ENCODE measurements at places on chromosomes 3 and 15. TPM values are rescaled to one million over a fixed set of nuclear protein-coding genes. Genes with fewer than 3 reads are reported as not detected.

DNA sequence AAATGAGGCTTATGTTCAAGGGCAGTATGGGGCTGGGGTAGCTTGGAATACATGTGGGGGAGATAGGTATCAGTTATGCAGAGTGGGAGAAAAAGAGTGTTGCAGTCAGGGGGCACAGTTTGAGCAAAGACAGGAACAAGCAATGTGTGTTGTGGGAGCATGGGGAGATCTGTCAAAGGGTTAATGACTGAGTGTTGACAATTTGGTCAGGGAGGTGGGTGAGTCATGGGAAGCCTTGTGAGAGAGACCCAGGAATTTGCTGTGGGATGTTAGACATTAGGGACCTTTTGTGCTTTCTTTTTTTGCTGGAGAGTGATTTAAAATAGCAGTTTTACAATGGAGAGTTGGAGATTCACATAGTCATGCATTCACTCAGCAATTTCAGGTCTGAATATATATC is 221.6 kb upstream of the NR2E3 start:
- DNase-seq, result no peak
- H3K36me3 ChIP-seq, result no peaks in the 10 kb centered on the region
- no peaks in the 10 kb centered on the region for H3K27me3 ChIP-seq
- H3K4me3 ChIP-seq, result no peak overlapping the region

- peaks cover 2% of the 10 kb centered on the region for H3K4me1 ChIP-seq
- H3K27ac ChIP-seq, result no peak overlapping the region
- H3K27me3 ChIP-seq, result no peaks in the 10 kb centered on the region
- no peak overlapping the region for H3K4me3 ChIP-seq
Observed at GRCh38 chr15:38506997-38507396, 53.1 kb downstream of the FAM98B start.

GRCh38 chr3:124786511-124787241 is 56.4 kb downstream of the UMPS start:
- peak overlapping the region; percentile 77 for H3K27ac ChIP-seq
- H3K36me3 ChIP-seq, result no peaks in the 10 kb centered on the region
- no peak overlapping the region for H3K4me3 ChIP-seq
- peaks cover 19% of the 10 kb centered on the region for H3K4me1 ChIP-seq
- H3K27me3 ChIP-seq, result no peaks in the 10 kb centered on the region
- peak; percentile 42 for DNase-seq

- no peaks in the 10 kb centered on the region for H3K36me3 ChIP-seq
- no peaks in the 10 kb centered on the region for H3K4me1 ChIP-seq
- no peak overlapping the region for H3K27ac ChIP-seq
- no peaks in the 10 kb centered on the region for H3K27me3 ChIP-seq
- no peak overlapping the region for H3K4me3 ChIP-seq
Observed at GRCh38 chr3:135878501-135878900, 87.0 kb upstream of the PPP2R3A start.

DNA sequence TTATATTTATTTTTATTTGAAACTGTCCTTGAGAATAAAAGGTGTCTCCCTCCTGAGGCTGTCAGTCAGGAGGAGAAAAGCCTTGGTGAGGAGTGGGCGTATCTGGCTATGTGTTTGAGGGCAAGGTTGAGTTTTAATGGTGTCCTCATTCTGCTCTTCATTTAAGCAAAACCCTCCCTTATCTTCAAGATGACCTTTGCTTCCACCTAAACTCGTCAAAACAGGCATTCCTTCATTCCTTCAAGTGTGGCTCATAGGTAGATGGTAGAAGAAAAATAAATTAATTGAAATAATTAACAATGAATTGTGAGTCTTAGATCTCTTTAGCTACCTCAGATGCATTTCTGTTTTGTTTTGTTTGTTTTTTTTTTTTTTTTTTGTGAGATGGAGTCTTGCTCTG is 39.4 kb upstream of the ATOSA start:
- H3K27ac ChIP-seq, result no peak overlapping the region
- no peaks in the 10 kb centered on the region for H3K4me1 ChIP-seq
- no peaks in the 10 kb centered on the region for H3K27me3 ChIP-seq
- no peaks in the 10 kb centered on the region for H3K36me3 ChIP-seq
- no peak overlapping the region for H3K4me3 ChIP-seq
- DNase-seq, result no peak

Gene TEX55
- not detected for total RNA-seq

Gene GMPPB
- 37.4 TPM for total RNA-seq

GRCh38 chr3:101806491-101806890 is 27.5 kb downstream of the NXPE3 start:
- H3K4me3 ChIP-seq, result no peak overlapping the region
- H3K36me3 ChIP-seq, result no peaks in the 10 kb centered on the region
- H3K27ac ChIP-seq, result no peak overlapping the region
- peaks cover 2% of the 10 kb centered on the region for H3K4me1 ChIP-seq
- DNase-seq, result no peak

Gene GP9
- not detected for total RNA-seq

GRCh38 chr15:71272932-71273331 is 157.7 kb downstream of the THSD4 start:
- no peak for DNase-seq
- no peak overlapping the region for H3K4me3 ChIP-seq
- no peak overlapping the region for H3K27ac ChIP-seq
- H3K4me1 ChIP-seq, result no peaks in the 10 kb centered on the region
- no peaks in the 10 kb centered on the region for H3K27me3 ChIP-seq

DNA sequence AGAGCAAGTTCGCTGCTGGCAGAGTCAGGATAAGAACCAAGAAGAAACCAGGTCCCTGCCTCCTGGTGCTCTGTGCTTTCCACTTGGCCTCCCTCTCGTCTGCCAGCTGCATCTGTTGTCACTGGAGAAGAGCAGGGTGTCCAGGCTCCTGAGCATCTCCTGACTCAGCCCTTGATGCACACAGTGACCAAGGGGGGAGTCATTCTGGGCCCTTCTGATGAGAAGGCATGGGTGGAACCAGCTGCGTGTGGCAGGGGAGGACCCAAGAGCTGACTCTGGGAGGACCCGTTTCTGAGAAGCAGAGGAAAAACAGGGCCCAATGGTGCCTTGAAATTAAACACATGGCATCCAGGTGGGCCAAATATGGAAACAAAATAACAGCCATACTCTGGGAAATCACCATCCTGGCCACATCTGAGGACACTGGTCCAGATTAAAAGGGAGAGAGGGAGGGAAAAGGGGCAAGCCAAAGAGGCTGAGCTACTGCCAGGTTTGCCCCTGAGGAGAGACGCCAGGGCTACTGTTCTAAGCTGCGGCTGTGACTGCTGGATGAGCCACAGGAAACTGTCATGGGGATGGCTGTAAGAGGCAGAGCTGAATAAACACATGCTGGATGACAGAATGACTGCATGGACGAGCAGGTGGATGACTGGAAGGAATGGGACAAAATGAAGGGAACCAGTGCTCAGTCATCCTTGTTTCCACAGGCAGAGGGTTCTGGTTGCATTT is 58.1 kb upstream of the CA12 start:
- no peaks in the 10 kb centered on the region for H3K27me3 ChIP-seq
- H3K4me1 ChIP-seq, result peaks cover 6% of the 10 kb centered on the region
- H3K36me3 ChIP-seq, result no peaks in the 10 kb centered on the region
- no peak overlapping the region for H3K27ac ChIP-seq
- DNase-seq, result no peak

Gene CACNA1D
- total RNA-seq, result 35.7 TPM

DNA sequence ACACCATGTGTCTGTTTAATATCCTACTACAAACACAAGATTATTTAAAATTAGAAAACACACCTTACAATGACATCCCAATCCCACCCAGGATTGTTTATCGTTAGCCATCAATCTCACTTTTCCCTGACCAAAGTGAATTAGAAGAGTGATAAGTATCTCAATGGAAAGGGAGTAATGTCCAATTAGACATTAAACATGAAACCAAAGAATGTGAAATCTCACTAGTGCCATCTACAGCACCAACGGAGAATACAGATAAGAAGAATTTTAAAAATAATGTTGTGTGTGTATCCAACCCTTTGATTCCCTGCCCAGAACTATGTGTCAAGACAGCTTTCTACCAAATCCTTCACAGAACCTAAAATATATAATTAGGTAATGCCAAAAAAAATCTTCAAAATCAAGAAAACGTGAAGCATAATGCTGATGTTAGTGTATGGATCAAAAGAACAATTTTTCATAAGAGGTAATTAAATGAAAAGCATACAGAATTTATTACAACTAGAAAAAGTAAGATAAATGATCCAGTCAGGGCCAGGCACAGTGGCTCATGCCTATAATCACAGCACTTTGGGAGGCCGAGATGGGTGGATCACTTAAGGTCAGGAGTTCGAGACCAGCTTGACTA is 64.2 kb downstream of the SCAPER start:
- H3K36me3 ChIP-seq, result no peaks in the 10 kb centered on the region
- DNase-seq, result no peak
- H3K4me3 ChIP-seq, result no peak overlapping the region
- no peaks in the 10 kb centered on the region for H3K27me3 ChIP-seq

DNA sequence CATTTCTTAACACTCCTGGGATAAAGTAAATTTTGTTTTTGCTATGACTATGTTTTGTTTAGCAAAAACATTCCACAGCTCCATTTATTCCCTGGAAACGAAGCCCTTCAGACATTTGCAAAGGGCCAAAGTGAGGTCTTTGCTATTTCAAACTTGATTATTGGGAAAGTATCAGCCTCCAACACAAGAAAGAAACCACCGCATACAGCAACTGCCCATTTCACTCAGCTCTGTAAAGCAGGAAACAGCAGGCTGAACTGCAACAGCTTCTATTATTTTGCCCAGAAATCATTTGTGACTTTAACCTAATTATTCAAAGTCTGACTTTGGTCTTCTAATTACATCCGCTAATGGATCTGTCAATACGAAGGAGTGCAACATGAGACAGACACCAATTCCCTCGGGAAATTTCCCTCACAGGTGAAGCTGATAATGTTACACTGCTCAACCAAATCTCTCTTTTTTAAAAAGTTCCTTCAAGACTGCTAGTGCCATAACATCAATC is 72.1 kb downstream of the RFTN1 start:
- no peaks in the 10 kb centered on the region for H3K36me3 ChIP-seq
- no peak for DNase-seq
- no peak overlapping the region for H3K4me3 ChIP-seq
- H3K4me1 ChIP-seq, result no peaks in the 10 kb centered on the region
- H3K27ac ChIP-seq, result peak overlapping the region; percentile 15
- H3K27me3 ChIP-seq, result no peaks in the 10 kb centered on the region

Gene PRR23A
- total RNA-seq, result not detected

DNA sequence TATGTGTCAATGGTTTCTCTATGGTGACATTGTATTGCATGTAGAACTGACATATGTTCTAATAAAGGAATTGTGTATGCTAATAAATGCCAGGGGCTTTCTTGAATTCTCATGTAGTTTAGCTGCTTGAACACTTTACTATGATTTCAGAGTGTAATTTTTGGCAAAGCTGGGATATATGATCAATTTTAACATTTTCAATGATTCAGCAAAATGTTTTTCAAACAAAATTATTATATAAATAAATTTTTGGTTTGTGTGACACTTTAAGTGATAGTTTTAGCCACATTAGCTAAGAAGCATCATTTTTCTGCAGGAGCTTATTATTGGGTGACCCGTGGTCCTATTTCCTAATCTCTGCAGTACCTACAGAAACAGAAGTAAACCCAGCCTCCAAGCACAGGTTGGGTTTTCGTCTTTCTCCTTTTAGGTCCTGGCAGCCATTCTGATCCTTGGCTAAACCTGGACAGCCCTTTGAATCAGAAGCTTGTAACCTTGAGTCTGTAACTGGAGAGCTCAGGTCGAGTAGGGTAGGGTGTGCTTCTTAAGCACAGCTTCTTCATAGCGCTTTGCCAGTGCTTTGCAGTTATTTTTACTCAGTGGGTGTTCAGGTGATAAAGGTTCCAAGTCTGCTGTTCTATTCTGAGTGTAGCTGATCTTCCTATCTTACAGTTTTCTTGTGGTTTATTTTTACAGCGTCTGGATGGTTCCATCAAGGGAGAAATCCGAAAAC is 74.2 kb downstream of the CHD2 start:
- peaks cover 66% of the 10 kb centered on the region for H3K36me3 ChIP-seq
- no peak overlapping the region for H3K27ac ChIP-seq

- no peaks in the 10 kb centered on the region for H3K27me3 ChIP-seq
- no peak for DNase-seq
- no peaks in the 10 kb centered on the region for H3K36me3 ChIP-seq
- no peak overlapping the region for H3K4me3 ChIP-seq
- peak overlapping the region; percentile 34 for H3K27ac ChIP-seq
Observed at GRCh38 chr3:188345223-188345622, 191.3 kb downstream of the LPP start.

DNA sequence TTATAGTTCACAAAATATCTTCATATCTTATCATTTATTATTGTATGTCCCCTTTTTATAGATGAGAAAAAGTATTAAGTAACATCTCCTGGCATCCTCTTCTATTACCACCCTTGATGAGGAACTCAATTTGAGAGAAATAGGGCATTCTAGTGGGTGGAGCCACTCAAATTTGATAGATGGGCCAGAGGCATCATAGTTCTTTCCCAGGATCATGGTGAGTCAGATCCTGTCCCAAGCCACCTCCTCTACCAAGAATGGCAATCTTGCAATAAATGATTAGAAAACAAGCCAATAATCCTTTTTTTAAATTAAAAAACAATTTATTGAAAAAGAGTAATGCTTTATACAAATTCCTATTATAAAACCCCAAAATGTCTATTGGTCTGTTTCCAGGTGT is 16.8 kb downstream of the CLDN1 start:
- no peaks in the 10 kb centered on the region for H3K27me3 ChIP-seq
- no peak for DNase-seq
- no peak overlapping the region for H3K4me3 ChIP-seq
- H3K36me3 ChIP-seq, result no peaks in the 10 kb centered on the region
- H3K27ac ChIP-seq, result no peak overlapping the region

DNA sequence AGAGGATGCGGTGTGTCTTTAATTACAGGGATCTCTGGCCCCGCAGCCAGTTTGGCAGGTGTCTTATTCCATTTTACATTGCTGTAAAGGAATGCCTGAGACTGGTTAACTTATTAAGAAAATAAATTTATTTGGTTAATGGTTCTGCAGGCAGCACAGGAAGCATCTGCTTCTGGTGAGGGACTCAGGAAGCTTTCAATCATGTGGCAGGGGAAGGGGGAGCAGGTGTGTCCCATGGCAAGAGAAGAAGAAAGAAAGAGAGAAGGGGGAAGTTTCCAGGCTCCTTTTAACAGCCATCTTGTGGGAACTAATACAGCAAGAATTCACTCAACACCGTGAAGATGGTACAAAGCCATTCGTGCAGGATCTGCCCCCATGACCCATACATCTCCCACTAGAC is 128.0 kb upstream of the CRBN start:
- no peaks in the 10 kb centered on the region for H3K27me3 ChIP-seq
- H3K27ac ChIP-seq, result no peak overlapping the region
- H3K4me3 ChIP-seq, result no peak overlapping the region
- no peaks in the 10 kb centered on the region for H3K4me1 ChIP-seq
- peak; percentile 25 for DNase-seq

GRCh38 chr3:74267588-74268184 is 346.8 kb downstream of the CNTN3 start:
- peak; percentile 71 for DNase-seq
- no peak overlapping the region for H3K4me3 ChIP-seq
- no peaks in the 10 kb centered on the region for H3K36me3 ChIP-seq
- no peaks in the 10 kb centered on the region for H3K27me3 ChIP-seq

Gene ZNF619
- 9.0 TPM for total RNA-seq

Data from kidney (tissue), 22 donors.